Fibroblast of lung (primary cell): ENCODE measurements at places on chromosomes 13 and 19. TPM values are rescaled to one million over a fixed set of nuclear protein-coding genes. Genes with fewer than 3 reads are reported as not detected.

NKG7 gene
- not detected in 2 replicates for total RNA-seq

OR7C1 gene
- total RNA-seq: not detected in 2 replicates

IGSF23 gene
- 0.26 and 0.33 TPM in 2 replicates for total RNA-seq

ZNF296 gene
- not detected in 2 replicates for total RNA-seq

FAM124A gene
- total RNA-seq: 2.6 and 4.8 TPM in 2 replicates

ATP4B gene
- total RNA-seq: not detected in 2 replicates
